Kidney epithelial cell (primary cell): ENCODE measurements at places on chromosomes 7 and 10.
A peak's percentile ranks its signal among the peaks of the same experiment; 100 is the strongest.

GRCh38 chr10:16787361-16787791 lies 29.8 kb downstream of the RSU1 start:
- no peak for DNase-seq

DNA sequence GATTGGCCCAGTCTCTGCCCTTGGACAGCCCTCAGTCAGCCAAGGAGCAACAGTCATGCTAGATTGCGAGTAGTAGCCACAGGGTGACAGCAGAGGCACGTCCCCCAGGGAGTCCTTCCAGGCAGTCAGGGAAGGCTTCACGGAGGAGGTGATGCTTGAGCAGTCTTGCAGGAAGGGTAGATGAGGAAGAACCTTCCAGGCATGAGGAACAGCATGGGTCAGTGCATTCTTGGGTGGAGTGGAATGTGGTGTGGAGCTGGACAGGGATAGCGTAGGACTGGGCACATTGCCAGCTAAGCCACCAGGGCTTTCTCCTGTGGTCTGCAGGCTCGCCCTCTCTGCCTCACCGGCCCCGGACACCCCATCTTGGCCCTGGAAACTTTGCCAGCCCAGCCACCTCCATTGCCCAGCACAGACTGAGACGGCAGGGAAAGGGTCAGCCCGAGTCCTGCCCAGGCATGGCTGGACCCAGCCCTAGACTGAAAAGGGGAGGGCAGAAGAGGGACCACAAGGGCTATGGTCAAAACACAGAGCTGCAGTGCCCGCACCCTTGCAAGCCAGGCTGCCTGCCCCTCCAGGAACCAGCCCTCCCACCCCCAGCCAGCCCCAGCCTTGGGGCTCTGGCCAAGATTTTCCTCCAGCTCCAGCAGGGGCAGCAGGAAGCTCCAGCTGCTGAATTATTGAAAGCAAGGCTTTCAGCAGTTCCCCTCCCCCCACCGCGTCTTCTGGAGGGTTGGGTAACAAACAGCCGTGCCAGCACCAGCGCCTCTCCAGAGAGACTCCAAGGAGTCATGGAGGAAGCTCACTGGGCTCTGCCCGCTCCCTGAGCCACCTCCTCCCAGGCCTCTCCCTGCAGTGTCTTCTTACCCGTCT lies 18.7 kb downstream of the SRRM3 start:
- peak; percentile 76 for DNase-seq

- DNase-seq = peak; percentile 96
These were observed 4.1 kb upstream of the PLAU start for GRCh38 chr10:73906524-73907447.

DNA sequence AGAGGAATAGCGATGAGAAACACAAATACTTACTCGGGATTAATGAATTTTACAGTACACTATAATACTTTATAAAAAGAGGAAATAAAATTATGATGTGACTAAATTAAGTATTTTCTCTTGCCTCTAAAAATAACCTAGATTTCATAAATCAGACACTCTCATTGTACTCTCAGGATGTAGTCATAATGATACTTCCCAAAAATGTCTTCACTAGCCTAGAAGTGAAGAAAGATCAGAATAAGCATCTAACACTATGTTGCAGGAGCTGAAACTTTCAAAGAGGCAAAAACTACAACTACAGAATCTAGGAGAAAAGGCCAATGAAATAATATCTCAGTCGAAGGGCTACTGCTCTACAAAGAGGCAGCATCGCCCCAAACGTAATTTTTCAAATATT lies 49.4 kb downstream of the DNAJC1 start:
- no peak for DNase-seq

- no peak for DNase-seq
These were observed 51.5 kb downstream of the WDR37 start for GRCh38 chr10:1107679-1108078.

DNA sequence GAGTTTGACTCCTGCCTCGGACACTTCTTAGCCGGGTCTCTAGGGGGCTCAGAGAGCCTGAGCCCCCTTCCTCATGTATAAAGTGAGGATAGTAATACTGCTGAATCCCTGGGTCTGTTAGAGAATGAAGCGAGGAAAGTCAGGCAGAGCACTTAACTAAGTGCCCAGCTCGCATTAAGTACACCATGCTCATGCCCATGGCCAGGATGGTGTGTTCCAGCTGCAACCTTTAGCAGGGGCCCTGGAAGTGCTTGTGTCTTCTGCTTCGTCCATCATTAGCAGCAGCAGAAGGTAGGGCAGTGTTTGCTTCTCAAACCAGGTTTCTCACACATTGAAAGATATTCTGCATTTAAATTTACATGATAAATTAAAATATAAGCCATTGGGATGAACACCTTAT lies 27.3 kb upstream of the WDFY4 start:
- no peak for DNase-seq

DNA sequence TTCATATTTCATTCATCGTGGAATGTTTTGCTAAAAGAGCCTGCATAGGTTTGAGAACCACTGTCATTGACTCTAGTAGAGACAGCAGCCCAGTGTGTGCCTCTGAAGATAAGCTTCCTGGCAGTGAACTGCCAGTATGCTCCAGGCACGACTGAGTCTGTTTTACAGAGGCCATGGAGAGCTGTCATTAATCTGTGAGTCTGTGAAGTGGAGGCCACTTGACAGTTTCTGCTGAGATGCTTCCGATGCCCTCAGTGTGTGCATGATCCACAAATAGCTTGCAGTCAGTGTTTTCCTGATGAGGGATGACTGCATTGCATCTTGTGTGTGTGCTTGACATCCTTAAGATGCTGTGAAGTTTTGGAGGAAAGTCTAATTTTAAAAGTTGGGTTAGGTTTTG lies 162.2 kb downstream of the PFKFB3 start:
- no peak for DNase-seq

- no peak for DNase-seq
These were observed 114.2 kb downstream of the RNF133 start for GRCh38 chr7:122584676-122585251.

- DNase-seq = no peak
These were observed 73.8 kb upstream of the TMEM106B start for GRCh38 chr7:12137283-12137682.

- no peak for DNase-seq
These were observed 68.0 kb downstream of the TRIL start for GRCh38 chr7:28890137-28890536.

DNA sequence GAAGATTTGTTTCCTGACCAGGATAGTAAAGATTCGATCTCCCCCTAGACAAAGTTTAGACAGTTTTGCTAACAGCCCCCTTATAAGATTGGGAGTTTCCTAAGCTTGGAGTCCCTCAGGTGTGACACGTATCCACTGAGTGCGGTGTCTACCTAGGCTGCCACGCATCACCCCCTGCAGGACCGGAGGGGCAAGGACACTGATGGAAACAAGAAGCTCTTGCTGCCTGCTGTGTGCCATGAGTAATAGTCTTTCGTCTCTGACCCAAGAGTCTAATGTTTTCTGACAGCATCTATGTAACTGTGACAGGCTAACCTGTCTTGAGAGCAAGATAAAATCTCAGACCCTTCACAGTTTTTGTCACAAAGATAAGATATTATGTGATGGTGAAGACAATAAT lies 173.5 kb downstream of the SEMA3E start:
- DNase-seq = no peak

- DNase-seq = no peak
These were observed 865 bp downstream of the ZNF438 start for GRCh38 chr10:31030800-31031199.

GRCh38 chr7:36755484-36755883 lies 31.2 kb upstream of the AOAH start:
- DNase-seq = no peak

DNA sequence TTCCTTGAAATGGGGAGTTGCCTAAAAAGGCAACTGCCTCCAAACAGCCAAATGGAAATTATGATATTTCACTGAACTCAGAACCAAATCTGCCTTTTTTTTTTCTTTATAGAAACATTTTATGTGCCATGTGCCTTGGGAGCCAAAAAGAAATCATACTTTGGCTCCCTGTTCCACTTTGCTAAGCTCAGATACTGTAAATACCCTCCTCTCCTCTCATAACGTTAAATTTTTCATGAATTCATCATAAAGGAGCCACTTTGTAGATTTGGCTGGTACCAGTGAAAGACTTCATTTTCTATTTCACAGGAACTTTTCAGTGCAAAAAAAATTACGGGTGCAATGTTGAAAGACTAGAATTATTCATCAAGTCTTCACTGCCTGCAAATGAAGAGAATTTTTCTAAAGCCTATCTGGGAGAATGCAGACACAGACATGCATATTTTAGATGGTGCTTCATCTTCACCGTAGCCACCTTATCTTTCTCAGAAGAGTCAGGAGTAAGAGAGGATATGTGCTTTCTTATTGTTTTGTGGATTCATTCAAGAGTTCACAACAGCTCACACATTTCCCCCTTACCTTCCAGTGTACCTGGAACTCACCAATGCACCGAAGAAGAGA lies 742.3 kb upstream of the GALNT17 start:
- DNase-seq = no peak

- no peak for DNase-seq
These were observed 28.2 kb upstream of the C10orf53 start for GRCh38 chr10:49651039-49651835.
